ENCODE measurements at places on chromosomes 1 and 21.

GRCh38 chr21:40272037-40272436 lies 404.8 kb downstream of the PCP4 start:
- DNase-seq, result no peak

DNA sequence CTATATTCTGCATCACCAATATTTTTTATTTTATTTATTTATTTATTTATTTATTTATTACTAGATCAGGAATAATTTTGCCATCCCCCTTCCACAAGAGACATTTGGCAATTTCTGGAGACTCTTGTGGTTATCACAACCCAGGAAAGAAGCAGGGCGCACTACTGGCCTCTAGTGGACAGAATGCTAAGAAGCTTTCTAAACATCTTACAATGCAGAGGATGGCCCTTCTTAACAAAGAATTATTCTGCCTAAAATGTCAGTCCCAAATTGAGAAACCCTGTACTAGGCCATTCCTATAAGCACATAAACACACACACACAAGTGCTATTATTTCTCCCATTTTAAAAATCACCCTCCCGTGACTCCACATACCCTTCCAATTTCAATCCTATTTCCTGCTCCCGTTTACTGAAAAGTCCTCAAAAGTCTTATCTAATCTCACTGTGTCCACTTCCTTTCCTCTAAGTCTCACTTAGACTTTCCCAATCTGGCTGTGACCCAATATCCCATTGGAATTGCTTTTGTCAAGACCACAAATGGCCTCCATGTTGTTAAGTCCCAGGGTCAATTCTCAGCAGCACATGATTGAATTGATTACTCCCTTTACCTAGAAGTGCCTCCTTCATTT lies 43.7 kb upstream of the RNF11 start:
- peak; percentile 66 for DNase-seq

DNA sequence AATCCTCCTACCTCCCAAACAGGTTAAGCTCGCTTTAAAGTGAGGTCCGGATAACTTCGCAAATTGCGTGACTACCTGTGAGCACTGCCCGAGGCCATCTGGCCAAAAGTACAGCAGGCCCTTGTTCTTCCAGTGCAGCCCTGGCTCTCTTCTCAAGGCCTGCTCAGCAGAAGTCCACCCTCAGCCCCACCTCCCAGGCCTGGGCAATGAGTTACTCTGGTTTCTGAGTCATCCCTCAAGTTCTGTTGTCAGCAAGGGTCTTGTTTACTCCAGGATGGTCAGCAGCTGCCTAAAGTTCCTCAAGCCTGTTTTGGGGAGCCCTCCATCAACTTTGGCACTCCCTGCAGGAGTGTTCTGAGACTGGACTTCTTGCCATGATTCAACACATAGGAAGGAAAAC lies 101.7 kb downstream of the BCAR3 start:
- no peak for DNase-seq

- no peak for DNase-seq
These were observed 135.4 kb upstream of the POGK start for GRCh38 chr1:166703726-166704462.

GRCh38 chr1:206097381-206097780 lies 19.8 kb downstream of the AVPR1B start:
- DNase-seq, result no peak

DNA sequence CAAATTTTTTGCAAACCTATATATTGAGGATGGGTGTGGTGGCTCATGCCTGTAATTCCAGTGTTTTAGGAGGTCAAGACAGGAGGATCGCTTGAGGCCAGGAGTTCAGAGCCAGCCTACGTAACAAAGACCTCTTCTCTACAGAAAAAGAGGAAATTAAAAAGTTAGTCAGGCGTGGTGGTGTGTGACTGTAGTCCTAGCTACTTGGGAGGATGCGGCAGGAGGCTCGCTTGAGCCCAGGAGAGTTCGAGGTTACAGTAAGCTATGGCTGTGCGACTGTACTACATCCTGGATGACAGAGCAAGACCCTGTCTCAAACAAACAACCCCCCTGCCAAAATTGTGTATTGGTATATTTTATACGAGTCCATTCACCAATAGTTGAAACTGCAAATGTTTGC lies 589.7 kb downstream of the DPYD start:
- no peak for DNase-seq

DNA sequence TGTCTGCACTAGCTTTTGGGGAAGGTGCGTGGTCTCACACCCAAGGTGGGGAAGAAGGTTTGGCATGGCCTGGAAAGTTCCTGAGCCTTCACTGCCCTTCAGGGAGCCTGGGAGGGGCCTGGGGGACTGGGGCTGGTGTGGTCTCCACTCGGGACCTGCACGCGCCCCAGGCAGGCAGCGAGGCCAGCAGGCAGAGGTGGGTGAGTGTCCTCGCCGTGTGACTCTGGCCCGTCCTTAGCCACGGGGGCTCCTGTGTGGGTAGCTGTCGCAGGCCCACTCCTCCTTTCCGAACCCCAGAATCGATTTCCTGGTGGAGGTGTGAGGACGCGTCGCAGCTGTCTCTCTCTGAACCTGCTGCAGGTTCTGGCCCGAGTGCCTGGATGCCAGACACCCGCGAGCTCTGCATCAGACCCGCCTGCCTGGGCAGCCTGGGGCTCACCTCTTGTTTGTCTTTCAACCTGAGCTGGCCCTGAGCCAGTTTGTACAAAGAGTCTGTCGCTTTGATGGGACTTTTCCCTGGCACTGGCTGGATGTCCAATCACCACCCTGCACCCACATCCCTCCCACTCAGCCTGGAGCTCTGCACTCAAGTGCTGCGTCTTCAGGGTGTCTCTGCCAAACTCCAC lies 36.0 kb upstream of the SLC19A1 start:
- DNase-seq, result no peak

DNA sequence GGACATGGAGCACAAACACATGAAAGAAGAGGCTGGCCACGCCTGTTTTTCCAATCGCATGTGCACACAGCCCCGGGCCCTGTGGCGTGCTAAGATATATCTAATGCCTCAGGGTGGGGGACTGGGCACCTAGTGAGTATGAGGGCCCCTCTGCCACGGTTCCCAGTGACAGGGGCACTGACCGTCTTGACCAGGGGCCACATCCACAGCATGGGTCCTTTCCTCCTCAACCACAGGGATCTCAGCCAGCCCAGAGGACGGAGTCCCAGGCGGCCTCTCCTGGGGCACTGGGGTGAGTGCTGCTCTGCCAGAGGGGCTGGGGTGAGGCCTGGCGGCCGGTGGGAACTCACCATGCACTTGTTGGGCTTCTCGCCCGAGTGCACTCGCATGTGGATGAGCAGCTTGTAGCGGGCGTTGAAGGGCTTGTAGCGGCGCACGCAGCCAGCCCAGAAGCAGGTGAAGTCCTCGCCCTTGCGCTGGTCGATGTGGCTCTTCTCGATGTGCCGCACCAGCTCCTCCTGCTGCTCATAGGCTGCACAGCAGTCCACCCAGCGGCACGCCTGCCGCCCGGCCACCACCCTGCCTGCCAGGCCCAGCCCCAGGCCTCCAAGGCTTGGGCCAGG lies 134.7 kb downstream of the DMRTB1 start:
- peak; percentile 17 for DNase-seq

DNA sequence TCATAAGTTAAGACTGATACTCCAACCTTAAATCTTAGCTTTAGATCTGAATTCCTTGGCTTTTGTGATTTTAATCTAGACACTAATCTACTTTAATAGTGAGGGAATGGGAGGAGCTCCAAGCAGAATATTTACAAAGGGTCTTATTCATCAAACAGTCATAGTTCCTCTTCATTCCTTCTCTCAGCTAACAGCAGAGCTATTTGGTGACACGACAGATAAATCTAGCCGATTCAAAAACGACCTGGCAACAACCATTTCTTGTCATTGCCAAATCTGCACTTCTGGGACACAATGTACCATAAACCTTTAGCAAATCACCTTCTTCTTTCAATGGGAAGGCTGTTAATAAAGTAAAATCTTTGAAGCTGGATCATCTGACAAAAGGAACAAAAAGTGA lies 52.8 kb upstream of the FOXD3 start:
- no peak for DNase-seq

GRCh38 chr1:202692959-202693555 lies 17.2 kb downstream of the SYT2 start:
- peak; percentile 15 for DNase-seq

DNA sequence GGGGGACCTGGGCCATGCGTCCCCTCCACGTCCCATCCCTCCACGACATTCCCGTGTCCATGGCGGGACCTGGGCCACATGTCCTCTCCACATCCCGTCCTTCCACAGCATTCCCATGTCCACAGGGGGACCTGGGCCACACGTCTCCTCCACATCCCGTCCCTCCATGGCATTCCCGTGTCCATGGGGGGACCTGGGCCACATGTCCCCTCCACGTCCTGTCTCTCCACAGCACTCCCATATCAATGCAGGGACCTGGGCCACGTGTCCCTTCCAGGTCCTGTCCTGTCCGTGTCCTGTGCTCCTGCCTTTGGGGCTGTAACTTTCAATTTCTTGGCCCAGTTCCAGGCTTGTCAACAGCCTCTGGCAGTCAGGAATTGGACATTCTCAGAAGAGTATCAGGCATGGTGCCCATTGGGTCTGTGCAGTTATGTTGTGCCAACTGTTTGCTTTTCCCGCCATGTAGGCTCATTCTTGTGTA lies 47.1 kb downstream of the WNT9A start:
- DNase-seq, result no peak

GRCh38 chr1:70090875-70091274 lies 114.5 kb downstream of the LRRC40 start:
- DNase-seq, result no peak

- DNase-seq, result no peak
These were observed 39.5 kb downstream of the ATF6 start for GRCh38 chr1:161805399-161806197.

- no peak for DNase-seq
These were observed 35.8 kb downstream of the CELF3 start for GRCh38 chr1:151680826-151681225.

DNA sequence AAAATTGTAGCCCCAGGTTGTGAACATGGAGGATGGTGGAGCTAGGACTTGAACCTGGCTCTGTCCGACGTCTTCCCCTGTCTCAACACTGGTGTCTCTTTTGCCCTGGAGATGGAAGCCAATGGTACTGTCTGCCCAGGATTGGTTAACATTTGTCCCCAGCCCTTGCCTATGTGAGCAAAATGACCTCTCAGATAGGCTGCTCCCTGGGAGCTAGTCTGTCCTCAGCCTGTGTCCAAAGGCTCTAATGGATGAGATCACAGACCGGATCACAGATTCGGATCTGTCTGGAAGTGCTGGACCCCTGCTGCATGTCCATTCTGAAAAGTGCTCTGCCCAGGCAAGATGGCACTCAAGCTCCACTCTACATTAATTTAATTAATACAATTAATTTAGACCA lies 394.4 kb upstream of the VAMP3 start:
- no peak for DNase-seq

GRCh38 chr1:6427441-6428390 lies 3.1 kb downstream of the ESPN start:
- no peak for DNase-seq

DNA sequence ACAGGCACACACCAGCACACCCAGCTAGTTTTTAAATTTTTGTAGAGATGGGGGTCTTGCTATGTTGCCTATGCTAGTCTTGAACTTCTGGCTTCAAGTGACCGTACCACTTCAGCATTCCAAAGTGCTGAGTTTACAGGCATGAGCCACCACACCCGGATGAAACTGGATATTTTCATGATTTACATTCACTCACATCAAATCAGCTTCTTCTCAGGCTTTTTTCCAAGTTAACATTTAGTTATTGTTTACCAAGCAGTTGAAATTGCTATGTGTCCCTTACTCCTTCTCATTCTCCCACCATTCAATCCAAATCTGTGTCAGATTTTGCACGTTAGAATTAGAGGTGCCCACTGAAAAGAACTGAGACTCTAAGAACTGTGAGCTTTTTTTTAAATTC lies 18.4 kb downstream of the RIT1 start:
- no peak for DNase-seq

GRCh38 chr1:187409341-187409740 lies 580.6 kb downstream of the PLA2G4A start:
- DNase-seq, result no peak

DNA sequence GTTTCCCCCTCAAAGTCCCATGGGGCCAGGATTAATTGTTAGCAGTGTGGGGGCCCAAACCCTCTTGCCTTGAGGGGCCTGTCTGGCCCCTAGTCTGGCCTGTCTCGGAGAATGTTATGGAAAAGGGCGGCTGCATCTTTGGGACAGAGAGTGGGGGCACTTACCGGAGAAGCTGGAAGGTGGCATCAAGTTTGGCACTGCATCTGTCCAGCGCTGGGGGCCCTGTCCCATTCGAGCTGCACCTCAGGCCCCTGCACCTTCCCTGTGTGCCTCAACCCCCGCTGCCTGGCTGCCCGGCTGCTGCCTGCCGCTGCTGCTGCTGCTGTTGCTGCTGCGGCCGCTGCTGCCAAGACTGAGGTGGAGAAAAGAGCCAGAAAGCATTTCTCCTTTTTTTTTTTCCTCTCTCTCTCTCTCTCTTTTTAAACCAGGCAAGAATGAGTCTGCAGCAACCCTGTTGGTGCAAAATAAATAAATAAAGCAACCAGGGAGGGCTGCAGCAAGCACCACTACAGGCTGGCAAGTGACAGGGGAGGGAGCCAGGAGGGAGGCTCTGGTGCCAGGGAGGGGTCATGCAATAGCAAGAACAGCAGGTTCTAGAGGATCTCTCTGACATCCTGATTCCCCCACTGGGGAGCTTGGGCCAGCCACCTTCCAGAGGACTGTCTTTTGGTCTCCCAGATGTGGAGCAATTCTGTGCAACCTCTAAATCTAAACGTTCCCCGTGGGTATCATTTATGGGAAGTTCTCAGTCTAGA lies at the start of gene LINGO4:
LINGO4 (minus strand) TSS at position 354 of the 755 bp plus-strand sequence. CDS start 2,715 bp downstream, outside the sequence.
- no peak for DNase-seq

DNA sequence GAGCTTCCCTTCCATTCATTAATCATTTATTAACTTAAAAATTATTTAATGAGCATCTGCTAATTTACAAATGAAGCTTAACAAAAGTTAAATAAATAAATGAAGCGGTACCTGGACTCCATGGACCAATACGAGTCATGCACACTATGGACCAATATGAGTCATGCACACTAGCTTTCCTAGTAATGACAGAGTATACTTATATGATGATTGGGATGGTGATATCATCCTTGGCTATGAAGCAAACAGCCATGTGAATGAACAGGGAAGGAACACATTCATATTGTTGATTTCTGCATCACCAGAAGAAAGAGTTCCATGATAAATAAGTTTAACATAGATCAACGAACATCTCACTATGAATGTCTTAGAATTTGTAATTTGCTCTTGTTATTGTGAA lies 109.9 kb downstream of the SPAG17 start:
- DNase-seq, result no peak

DNA sequence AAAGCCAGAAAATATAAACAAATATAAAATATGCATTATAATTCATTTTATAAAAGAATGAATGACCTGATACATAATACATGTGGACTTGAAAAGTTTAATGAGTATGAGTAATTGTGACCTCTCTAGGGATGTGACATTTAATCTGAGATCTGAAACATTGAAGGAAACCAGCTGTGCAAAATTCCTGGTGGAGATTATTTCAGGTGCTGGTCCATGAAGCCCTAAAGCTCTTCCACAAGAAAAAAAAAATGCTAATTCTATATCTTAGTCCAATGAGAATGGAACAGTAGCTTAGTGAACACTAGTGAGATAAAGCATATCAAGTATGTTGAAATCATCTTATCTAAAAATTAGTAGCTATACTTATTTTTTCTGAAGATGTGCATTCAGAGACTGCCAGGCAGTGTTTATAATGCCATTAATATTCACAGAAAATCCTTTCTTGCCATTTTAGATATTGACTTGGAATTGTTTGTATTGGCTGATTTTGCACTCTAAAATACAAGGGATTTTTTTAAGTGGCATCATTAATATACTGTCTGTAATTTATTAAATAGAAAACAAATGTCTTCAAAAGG lies 1485.9 kb downstream of the PLA2G4A start:
- DNase-seq, result no peak
